Ascending aorta (tissue), 2 donors: ENCODE measurements at places on chromosomes 6 and 20. TPM values are rescaled to one million over a fixed set of nuclear protein-coding genes. Genes with fewer than 3 reads are reported as not detected.
A peak's percentile ranks its signal among the peaks of the same experiment; 100 is the strongest.

DNA sequence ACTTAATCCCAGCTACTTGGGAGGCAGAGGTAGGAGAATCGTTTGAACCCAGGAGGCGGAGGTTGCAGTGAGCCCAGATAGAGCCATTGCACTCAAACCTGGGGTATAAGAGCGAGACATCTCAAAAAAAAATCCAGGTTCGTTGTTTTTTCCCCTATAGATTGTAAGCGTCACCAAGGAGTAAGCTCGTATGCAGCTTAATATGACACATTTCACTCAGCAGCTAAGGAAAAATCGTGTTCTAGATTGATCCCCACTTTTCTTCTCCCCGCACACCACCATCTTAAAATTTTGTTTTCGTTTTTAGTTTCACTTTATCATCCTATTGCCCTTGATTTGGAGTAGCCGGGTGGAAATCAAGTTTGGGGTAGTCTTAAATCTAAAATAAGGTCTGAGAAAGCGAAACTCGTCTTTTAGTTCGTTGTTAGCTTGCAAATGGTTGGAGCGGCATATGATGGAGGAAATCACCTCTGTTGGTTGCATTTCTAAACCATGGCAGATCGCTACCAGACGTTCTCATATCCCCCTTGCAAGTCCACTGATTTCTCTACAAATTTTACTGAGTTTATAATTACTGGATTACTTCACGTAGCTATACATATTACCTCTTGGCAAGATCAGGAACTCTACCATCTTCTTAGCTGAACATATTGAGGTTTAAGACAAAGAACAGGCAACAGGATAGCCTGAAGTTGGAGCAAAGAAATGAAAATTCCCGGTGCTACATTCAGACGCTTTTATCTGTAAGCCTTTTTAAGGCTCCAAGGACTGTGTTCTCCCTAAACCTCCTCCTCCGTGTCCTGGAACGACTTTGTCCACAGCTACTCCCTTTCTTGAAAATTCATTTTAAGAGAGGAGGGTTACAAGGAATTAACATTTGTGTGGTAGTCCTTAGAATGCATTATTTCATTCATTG lies 91.1 kb upstream of the BTN3A2 start:
- peak overlapping the region; percentile 93 for H3K27ac ChIP-seq
- DNase-seq = no peak
- H3K27me3 ChIP-seq = no peaks in the 10 kb centered on the region
- peak overlapping the region; percentile 72 for H3K4me3 ChIP-seq
- no peaks in the 10 kb centered on the region for H3K4me1 ChIP-seq
- H3K36me3 ChIP-seq = no peaks in the 10 kb centered on the region

HSPA1L gene
- not detected for total RNA-seq

GRCh38 chr6:48597951-48598350 lies 487.0 kb upstream of the PTCHD4 start:
- DNase-seq = no peak
- H3K27me3 ChIP-seq = no peaks in the 10 kb centered on the region
- H3K4me1 ChIP-seq = no peaks in the 10 kb centered on the region
- no peak overlapping the region for H3K4me3 ChIP-seq

CASS4 gene
- total RNA-seq = 11.2 TPM

DNA sequence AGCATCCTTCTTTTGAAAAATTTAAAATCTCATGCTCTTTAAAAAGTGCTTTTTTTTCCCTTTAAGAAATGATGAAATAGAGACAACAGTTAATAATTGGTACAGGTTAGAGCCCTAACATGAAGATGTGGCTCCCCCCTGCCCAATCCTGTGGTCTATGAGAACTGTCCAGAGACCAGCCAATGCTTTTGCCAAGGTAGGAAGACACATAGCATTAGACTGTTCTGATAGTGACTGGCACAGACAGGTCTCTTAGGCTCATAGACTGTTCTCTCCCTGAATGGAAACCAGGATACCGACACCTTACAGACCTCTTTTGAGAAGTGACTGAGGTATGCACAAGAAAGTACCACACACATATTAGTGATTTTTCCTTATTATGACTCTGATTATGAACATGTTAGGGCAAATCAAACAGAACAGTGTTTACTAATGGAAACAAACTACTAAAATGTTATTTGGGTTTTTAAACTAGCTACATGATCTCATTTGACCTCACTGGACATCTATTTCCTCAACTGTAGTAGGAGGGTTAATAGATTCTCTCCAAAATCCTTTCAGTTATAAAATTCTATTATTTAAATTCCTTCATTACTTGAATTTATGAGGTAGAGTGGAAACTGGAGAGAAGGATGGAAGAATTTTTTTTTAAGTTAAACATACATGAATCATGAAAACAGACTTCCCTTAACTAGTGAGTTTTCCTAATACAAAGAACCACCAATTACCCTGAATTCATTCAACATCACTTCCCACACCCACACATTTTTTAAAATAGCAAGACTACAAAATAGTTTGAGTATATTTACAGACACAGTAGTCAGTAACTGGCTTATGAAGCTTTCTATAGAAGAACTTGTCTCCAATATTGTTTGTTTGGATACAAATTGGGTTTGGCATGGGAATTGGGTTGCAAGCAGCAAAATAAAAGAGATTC lies 120.4 kb downstream of the OGFRL1 start:
- peaks cover 27% of the 10 kb centered on the region for H3K4me1 ChIP-seq
- H3K36me3 ChIP-seq = no peaks in the 10 kb centered on the region
- no peak overlapping the region for H3K27ac ChIP-seq
- H3K27me3 ChIP-seq = no peaks in the 10 kb centered on the region
- DNase-seq = no peak
- H3K4me3 ChIP-seq = no peak overlapping the region

VGLL2 gene
- total RNA-seq = not detected

GRCh38 chr20:51413857-51414256 lies 128.7 kb downstream of the NFATC2 start:
- H3K4me3 ChIP-seq = no peak overlapping the region
- no peak for DNase-seq
- peaks cover 4% of the 10 kb centered on the region for H3K4me1 ChIP-seq
- no peaks in the 10 kb centered on the region for H3K36me3 ChIP-seq
- H3K27me3 ChIP-seq = no peaks in the 10 kb centered on the region

DNA sequence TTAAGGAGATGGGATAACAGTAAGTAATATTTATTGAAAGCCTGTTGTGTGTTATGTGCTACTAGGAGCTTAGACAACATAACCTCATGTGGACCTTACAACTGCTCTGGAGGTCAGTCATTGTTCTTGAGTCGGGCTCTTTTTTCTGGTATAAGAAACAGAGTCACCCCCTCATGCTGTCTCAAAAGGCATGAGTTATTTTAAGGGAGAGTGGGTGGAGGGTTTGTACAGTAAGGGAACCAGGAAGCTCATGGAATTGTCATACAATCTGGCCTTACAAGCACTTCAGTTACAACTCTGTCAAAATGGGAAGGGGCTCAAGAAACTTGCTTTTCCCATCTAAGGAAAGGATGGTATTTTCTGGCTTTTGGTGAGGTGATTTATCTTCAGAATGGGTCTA lies 16.5 kb upstream of the DSE start:
- no peak overlapping the region for H3K27ac ChIP-seq
- peaks cover 14% of the 10 kb centered on the region for H3K4me1 ChIP-seq
- H3K36me3 ChIP-seq = no peaks in the 10 kb centered on the region
- no peak overlapping the region for H3K4me3 ChIP-seq
- no peaks in the 10 kb centered on the region for H3K27me3 ChIP-seq

GRCh38 chr20:1950836-1951235 lies 43.0 kb downstream of the PDYN start:
- no peaks in the 10 kb centered on the region for H3K27me3 ChIP-seq
- H3K4me1 ChIP-seq = no peaks in the 10 kb centered on the region
- H3K27ac ChIP-seq = no peak overlapping the region
- DNase-seq = peak; percentile 60
- H3K4me3 ChIP-seq = no peak overlapping the region

DNA sequence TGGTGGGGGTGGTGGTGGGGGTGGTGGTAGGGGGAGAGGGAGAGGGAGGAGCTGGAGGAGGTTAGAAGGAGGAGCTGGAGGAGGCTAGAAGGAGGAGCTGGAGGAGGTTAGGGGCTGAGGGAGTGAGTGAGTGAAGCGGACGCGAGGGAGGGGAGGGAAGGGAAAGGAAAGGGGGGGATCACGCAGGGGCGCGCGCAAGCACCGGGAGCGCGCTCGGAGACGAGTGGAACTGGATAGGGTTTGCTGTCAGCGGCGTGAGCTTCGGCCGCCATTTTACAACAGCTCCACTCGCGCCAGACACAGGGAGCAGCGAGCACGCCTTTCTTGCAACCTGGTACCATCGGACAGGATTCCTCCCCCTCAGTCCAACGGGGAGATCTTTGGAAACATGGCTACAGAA lies 90.5 kb upstream of the FERMT1 start:
- H3K27me3 ChIP-seq = no peaks in the 10 kb centered on the region
- DNase-seq = no peak

DNA sequence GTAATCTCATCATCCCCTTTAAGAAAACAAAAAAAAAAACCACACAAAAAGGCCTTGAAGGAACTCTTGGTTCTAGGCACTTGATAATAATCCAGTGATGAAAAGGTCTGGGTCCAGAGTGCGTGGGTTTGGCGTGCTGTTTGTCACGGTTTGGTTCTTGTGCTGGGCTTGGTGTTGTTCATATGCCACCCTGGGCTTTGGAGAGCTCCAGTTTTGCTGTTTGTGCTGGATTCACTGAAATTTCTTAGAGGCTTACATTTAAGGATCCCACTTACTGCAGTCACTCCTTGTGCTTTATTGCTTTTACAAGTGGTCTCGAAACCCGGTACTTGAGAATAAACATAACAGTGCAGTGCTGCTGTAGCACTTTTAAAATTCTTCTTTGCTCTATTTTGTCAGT lies 68.8 kb upstream of the XRN2 start:
- no peak overlapping the region for H3K4me3 ChIP-seq
- no peak for DNase-seq
- no peaks in the 10 kb centered on the region for H3K27me3 ChIP-seq
- no peaks in the 10 kb centered on the region for H3K4me1 ChIP-seq

DNA sequence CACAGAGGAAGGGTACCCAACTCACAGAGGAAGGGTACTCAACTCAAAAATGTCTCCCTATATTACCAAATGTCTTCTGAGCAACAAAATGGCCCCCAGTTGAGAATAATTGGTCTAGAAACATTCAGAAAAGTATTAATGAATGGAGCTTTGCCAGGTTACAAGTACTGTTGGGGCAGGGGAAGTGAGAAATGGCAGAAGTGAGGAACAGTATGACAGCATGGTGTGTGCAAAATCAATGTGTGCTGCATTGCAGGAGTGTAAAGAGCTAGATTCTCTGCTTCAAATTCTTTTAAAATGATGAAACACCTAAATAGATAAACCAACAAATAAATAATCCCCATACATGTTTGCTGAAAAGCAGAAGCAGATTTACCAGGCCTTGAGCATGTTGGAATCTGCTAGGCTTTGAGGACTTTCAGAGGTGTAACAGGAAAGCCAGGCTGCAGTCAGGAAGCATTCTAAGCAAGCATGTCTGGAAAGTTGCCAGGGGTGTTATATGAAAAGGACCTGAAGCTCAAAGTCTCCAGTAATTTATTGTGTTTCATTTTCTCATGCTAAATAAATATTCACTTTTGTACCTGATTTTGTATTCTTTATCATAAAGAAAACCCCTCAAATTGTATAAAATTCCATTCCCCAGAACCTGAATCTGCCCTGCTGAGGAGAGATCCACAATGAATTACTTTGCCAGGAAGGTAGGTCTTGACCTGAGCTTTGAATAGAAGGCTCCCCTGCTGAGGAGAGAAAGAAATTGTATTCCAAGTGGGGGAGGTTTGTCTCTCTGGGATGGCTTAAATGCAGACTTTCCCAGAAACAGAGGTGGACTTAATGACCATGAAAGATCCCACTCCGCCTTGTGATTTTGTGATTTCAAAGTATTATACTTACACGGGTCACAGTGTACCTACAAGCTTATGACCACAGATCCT lies 265.0 kb upstream of the MARCKS start:
- H3K27me3 ChIP-seq = no peaks in the 10 kb centered on the region
- no peaks in the 10 kb centered on the region for H3K36me3 ChIP-seq
- H3K4me1 ChIP-seq = peaks cover 7% of the 10 kb centered on the region
- H3K27ac ChIP-seq = no peak overlapping the region
- H3K4me3 ChIP-seq = no peak overlapping the region

- DNase-seq = no peak
- H3K4me3 ChIP-seq = no peak overlapping the region
- H3K27ac ChIP-seq = no peak overlapping the region
- no peaks in the 10 kb centered on the region for H3K4me1 ChIP-seq
- H3K36me3 ChIP-seq = no peaks in the 10 kb centered on the region
Observed at GRCh38 chr6:54094786-54095185, 16.5 kb upstream of the MLIP start.

ACTL10 gene
- total RNA-seq = 26.3 TPM

CCR6 gene
- not detected for total RNA-seq

OVOL2 gene
- total RNA-seq = not detected

DNA sequence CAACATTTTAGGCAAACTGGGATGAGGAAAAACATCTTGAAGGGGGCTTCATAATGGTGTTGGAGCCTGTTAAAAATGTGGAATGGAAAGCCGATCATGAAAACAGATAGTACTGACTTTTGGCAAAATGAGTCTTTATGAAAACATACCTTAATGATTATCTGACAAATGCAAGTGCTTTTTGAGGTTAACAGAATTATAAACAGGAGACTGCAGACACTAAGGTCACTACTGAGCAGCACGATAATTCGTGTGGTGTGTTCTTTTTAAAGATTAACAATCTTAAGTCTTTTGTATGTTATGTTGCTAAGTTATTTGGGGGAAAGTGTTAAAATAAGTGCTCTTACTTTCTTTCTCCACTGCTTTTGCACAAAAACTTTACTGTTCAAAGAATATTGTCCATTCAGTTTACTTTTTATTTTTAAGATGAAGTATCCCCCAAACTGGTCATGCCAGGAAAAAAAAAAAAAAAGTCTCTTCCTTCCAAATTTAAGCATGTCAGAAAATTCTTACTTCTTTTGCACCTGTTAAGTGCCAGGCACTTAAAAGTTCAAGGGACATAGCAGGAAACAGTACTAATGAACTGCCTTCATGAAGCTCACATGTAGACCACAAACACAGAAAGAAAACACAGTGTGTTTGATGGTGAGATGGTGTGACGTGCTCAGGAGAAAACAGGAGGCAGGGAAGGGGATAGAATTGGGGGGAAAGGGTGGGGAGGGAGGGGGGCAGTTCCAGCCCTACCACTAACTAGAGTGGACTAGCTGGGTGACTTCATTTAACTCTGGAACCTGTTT lies 73.2 kb downstream of the CDYL start:
- no peaks in the 10 kb centered on the region for H3K36me3 ChIP-seq
- peaks cover 13% of the 10 kb centered on the region for H3K4me1 ChIP-seq
- no peak overlapping the region for H3K4me3 ChIP-seq
- no peak for DNase-seq
- no peak overlapping the region for H3K27ac ChIP-seq

PRR18 gene
- not detected for total RNA-seq
